ENCODE measurements at places on chromosomes 11 and 22.
A peak's percentile ranks its signal among the peaks of the same experiment; 100 is the strongest.

DNA sequence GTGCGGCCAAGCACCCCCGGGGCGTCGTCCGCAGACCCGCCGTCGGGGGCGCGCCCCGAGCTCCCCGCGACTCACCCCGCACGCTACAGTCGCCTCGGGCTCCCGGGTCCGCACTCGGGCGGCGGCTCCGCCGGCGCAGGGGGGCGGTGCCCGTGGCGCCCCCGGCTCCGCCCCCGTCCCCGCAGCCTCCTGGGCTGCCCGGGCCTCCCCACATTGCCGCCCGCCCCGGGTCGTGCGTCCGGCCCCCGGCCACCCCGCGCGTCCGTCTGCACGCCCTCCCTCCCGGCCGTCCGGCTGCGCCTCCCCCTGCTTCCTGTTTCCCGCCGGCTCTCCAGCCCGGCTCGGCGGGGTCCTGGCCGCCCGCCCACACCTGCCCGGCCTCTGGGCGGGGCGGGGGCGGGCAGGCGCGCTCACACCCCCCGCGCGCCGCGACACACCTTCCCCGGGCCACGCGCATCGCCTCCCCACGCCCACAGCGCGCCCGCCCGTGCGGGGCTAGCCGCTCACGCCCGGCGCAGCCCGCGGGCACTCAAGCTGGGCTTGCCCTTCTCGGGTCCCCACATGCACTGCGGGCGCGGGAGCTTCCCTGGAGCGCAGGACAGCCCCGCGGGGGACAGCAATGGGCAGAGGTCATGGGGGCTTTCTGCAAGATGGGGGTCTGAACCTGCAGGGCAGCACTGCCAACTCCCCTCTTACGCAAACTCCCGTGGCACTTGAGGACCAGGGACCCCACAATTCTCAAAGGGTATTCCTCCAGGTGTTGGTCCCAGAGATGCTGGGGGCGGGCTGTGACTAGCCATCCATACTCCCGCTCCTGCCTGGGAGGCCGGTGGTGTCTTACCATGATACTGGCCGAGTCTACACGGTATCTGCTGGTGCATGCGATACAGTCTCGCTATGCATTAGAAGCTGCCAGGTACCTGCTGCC, at the start of gene CARD10:
Gene CARD10 (minus strand): TSS at position 148 of the 928 bp plus-strand sequence. CDS start 215 bp downstream, outside the sequence.
- peak; percentile 61 for DNase-seq

GRCh38 chr22:22094921-22095320, 112.3 kb upstream of the TOP3B start:
- no peak for DNase-seq

- peak; percentile 55 for DNase-seq
Measured at GRCh38 chr11:61602775-61603569, 22.1 kb upstream of the SYT7 start.

DNA sequence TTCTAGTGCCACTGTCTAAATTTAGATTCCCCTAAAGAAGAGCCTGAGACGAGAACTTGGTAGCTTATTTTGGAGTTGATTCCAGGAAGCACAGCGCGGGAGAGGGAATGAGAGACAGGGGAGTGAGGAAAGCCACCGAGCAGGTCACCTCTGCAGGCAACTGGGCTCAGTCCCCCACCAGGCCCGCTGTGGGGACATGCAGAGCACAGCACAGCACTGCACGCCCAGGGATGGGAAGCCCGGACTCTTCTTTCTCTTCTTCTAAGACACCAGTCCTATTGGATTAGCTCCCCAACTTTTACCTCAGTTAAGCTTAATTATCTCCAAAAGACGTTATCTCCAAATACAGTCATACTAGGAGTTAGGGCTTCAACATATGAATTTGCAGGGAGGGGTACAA, 28.7 kb downstream of the RBX1 start:
- DNase-seq = no peak

GRCh38 chr11:60950933-60951605, 907 bp downstream of the SLC15A3 start:
- no peak for DNase-seq

DNA sequence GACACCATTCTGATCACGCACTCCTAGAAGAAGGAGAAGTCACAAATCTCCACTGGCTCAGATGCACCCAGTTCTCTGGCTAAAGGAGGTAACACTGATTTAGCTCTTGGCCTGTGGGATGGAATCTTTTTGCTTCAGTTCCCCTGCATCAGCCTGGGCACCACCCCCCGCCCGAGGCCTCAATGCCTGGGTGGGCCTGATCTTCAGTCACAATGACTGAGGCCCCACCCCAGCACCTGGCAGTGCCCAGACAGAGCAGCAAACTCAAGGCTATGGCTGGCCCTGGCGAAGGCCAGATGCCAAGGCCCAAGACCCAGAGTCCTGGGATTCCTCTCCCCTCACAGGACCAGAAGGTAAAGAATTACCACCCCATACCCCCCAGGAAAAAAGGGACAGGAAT, 5.0 kb downstream of the CYB561A3 start:
- no peak for DNase-seq

- peak; percentile 89 for DNase-seq
Measured at GRCh38 chr11:128497061-128497775, 90.1 kb downstream of the ETS1 start.

DNA sequence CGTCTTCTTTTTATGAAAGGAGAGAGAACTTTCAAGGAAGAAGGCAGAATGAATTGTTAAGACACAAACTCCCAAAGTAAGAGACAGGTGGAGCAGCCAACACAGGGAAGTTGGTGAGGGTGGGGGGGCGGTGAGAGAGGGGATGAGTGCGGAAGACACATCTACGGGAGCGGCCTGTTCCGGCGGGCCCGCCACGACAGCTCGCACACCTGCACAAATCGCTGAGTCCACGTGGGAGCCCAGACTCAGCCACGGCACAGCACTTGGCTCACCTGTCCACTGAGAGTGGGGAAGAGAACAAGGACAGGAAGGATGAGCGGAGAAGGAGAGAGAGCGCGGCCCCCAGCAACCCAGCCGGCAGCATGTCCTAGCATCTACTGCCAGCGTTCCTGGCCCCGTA, 331.1 kb downstream of the CADM1 start:
- no peak for DNase-seq

DNA sequence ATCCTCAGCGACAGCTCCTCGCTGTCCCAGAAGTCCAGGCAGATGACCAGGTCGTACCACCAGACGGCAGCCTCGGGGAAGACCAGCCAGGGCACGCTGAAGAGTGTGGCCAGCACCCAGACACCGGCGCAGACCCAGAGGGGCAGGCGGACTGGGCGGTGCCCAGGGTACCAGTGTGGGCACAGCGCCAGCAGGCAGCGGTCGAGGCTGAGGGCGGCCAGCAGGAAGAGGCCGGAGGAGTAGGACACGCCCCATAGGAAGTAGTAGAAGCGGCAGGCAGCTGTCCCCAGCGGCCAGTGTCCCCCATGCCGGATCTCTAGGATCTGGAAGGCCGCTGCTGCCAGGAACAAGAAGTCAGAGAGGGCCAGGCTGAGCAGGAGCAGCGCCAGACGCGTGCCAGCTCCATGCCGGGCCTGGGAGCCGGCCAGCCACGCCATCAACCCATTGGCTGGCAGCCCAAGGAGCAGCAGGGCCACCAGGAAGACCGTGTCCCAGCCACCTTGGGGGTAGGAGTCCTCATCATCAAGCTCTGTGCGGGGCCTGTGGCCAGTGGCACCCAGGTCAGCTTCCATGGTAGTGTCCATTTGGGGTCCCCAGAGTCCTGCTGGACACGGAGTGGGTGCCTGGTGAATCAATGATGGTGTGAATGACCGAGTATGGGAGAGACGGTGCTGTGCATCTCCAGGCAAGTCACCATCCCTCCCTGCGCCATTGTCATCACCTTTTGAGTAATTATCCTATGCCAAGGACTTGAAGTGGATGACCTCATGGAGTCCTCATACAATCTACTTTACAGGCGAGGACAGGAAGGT, at the start of gene GPR152:
Gene GPR152 (minus strand): TSS at position 589 of the 812 bp plus-strand sequence. CDS start 5 bp downstream, at position 584.
- DNase-seq = no peak

DNA sequence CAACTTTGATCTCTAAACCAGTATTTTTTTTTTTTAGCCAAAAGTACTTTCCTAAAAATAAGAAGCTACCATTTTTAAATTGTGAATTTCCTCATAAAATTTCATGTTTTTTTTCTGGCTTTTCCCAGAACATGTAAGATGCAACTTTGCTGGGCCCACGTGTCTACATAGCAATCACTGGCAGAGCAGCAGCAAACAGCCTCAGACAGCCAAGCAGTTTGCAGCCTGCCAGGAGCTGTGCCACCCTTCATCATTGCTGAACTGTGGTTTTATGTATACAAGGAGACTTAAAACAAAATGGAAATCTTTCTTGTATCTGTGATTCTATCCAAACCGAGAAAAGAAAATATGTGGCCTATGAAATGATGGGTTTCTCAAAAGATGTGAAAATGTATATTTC, 110.2 kb downstream of the GRIA4 start:
- no peak for DNase-seq

DNA sequence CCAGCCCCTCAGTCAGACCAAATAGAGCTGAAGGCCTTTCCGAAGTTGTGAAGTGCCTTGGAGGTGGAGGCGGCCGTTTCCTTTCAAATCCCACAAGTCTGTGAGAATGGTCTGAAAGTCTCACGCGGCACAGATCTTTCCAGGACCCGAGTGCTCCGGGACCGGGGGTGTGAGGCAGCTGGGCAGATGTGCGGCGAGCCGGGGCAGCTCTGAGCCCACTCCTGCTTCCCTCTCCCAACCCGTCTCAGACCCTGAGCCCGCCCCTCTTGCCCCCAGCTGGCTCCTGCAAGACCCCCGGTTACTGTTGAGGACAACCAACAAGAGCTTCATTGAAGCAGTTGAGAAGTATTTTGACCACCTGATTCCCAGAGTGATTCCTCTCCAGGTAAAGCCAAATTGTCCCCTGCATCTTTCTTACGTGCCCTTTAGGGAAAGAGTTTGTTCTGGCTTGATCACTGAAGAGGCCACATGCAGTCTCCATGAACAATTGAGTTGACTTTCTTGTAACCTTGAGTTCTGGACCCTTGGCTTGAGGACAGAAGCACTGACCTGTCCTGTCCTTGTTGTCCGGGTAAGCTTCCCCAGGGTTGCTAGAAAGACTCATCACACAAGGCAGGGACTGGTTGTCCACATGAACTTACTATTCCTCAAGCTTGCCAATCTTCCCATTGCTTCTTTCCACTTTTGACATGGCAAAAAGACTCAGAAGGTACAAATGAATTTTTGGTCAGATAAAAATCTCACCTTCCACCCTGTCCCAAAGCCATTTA, 7.5 kb downstream of the GLB1L3 start:
- DNase-seq = no peak

- DNase-seq = no peak
Measured at GRCh38 chr11:58830673-58831301, 13.7 kb downstream of the GLYATL2 start.

DNA sequence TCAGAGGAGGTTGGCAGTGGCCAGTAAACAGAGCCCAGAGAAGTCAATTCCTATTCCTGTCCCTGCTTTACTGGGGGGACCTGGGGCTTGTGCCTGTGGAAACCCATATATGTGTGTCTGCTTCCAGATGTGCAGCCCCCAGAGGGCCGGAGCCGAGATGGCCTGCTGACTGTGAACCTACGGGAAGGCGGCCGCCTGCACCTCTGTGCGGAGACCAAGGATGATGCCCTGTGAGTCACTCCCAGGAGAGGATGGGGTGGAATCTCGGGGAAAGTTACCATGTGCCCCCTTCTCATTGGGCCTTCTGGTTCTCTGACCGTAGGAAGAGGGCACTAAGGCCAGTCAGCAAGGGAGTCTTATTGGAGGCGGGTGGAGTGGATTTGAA, 5.3 kb downstream of the PLEKHB1 start:
- DNase-seq = no peak

DNA sequence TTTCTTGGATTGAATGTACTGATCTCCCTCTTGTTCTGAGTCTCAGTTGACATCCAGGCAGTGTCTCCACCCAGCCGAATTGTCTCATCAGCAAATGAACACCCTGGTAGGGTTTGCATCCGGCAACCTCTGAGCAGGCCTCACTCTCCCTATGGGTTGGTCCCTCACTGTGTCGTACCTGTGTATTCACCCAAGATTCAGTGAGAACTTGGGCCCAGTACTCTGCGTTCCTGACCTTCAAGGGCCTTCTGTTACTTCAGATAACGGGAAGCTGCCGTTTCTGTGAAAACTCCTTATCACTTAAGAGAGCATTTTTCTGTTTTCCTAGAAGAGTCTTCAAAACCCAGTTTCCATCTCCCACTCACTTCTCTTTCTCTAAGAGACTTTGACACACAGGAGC, 915.6 kb downstream of the TBC1D22A start:
- DNase-seq = no peak

Measured in NB4 (cell line).